CD8-positive, alpha-beta T cell (primary cell): ENCODE measurements at places on chromosomes 1 and 21. TPM values are rescaled to one million over a fixed set of nuclear protein-coding genes. Genes with fewer than 3 reads are reported as not detected.

The CA14 gene
- total RNA-seq = not detected

- DNase-seq = no peak
These were observed 129.7 kb upstream of the L1TD1 start for GRCh38 chr1:62064829-62065407.

DNA sequence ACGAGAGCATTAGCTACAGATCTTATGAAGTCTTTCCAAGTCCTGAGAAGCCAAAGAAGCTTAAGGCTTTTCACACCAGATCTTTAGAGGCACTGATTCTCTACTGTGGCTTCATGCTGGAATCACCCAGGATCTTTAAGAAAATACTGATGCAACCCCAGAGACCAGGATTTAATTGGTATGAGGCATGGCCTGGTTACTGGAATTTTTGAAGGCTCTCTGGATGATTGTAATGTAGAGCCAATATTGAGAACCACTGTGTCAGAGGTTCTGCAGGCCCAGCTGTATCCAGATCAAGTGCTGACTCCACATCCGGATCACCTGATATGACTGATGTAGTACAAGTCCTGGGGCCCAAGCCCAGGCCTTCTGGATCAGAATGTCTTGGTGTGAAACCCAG, 105.7 kb downstream of the PLPPR5 start:
- no peak for DNase-seq

DNA sequence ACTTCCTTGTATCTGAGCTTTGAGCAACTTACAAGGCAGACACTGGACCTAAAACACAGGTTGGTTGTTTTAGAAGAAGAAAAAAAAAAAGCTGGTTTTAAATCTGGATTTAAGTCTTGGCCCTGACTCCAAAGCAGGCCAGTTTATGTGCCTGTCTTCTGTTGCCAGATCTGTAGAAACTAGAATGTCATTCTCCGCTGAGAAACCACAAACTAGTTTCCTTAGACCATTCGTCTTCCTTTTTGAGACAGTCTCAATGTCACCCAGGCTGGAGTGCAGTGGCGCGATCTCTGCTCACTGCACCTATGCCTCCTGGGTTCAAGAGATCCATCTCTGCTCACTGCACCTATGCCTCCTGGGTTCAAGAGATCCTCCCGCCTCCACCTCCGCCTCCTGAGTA, 33.9 kb downstream of the APP start:
- no peak for DNase-seq

DNA sequence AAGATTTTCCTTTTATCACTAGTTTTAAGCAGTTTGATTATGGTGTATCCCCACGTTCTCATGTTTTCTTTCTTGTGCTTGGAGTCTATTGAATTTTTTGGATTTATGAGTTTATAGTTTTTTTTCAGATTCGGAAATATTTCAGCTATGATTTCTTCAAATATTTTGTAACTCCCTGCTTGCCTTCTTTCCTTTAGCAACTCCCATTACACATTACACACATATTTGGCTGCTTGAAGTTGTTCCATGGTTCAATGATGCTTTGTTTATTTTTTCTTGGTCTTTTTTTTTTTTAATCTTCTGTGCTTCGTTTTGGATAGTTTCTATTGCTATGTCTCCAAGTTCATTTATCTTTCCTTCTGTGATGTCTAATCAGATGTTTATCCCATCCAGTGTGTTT, 48.5 kb upstream of the WARS2 start:
- no peak for DNase-seq
